ENCODE measurements at places on chromosomes 6 and 20.

GRCh38 chr6:45488889-45489288 lies 111.2 kb upstream of the SUPT3H start:
- no peak for DNase-seq

GRCh38 chr6:100999034-100999597 lies 118.0 kb upstream of the ASCC3 start:
- DNase-seq, result no peak

DNA sequence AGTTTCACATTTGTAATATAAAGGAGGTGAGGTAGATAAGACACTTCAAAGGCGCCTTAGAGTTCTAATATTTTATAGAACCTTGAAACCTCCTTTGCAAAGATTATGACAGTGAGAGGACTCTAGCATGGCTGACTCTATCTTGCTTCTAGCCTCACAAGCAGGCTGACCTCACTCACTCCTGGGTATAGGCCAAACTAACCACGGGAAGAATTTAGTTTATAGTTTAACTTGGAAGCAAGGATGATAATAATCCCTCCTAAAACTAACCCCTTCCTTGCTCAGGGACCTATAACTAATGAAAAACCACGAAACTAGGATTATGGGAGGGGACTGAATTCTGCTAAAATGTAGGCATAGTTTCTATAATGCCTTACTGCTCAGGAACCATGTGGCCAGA lies 84.3 kb downstream of the FILIP1 start:
- DNase-seq, result no peak

- no peak for DNase-seq
These were observed 21.7 kb upstream of the TGM2 start for GRCh38 chr20:38186788-38187221.

DNA sequence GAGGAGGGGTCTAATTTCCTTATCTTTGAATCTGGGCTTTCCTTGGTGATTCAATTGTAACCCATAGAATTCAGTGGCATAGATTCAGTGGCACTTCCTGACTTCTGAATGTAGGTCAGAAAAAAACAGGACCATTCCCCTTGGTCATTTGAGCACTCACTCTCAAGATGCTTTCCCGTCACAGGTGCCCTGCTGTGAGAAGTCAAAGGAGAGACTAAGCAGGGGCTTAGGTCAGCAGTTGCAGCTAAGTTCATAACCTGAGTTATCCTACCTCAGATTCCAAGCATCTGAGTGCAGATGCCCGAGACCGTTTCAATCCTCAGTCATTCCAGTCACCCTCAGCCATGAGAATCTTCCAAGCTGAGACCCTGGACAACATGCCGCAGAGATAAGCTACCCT lies 506.6 kb downstream of the FRK start:
- peak; percentile 3 for DNase-seq

GRCh38 chr6:159074120-159074684 lies 29.4 kb upstream of the TAGAP start:
- DNase-seq, result peak; percentile 69

GRCh38 chr6:157226026-157226625 lies 97.2 kb downstream of the TMEM242 start:
- DNase-seq, result no peak
